ENCODE measurements at places on chromosomes 1 and 21.

- DNase-seq = no peak
These were observed 225.8 kb upstream of the TNR start for GRCh38 chr1:175969231-175969630.

- no peak for DNase-seq
These were observed 51.7 kb upstream of the CTPS1 start for GRCh38 chr1:40927781-40928180.

DNA sequence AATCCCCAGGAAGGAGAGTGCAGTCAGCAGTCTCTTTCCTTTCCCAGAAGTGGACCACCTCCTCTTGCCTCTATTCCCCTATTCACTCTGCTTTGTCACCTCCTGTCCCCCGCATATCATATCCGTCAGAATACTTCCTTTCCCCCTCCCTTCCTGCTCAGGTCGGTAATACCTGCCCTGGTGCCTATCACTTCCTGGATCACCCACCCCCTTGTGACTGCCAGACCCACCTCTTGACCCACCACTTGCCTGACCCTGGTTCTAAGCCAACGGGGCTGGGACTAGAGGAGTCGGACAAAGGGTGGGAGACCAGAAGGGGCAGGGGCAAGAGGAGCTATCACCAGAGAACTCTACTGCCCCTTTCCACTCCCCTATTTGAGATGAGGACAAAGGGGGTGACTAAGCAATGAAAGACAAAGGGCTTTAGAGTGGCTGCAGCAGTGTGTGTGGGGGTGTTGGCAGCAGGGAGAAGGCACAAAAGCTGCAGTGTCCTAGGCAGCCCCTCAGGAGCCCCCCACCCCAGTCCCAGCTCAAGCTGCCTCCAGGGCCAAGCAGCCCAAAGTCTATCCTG is 1.7 kb upstream of the ADAMTS4 start:
- no peak for DNase-seq

DNA sequence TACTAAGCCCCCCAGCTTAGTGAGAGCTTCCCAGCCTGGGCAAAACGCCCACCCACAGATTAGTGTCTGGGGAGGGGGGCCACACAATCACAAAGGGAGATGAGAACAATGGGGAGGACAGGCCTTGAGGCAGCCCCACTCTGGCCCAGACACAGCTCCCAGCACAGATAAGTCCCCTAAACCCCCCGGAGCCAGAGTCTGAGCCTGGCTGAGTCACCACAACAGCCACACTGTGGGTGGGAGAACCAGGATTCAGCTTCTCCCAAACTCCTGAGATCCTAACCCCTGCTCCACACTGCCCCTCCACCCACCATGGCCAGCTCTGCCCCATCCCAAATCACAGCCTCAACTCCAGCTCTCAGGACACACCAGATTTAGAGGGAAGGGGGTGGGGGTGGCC is 4.2 kb downstream of the NECTIN4 start:
- DNase-seq = no peak

DNA sequence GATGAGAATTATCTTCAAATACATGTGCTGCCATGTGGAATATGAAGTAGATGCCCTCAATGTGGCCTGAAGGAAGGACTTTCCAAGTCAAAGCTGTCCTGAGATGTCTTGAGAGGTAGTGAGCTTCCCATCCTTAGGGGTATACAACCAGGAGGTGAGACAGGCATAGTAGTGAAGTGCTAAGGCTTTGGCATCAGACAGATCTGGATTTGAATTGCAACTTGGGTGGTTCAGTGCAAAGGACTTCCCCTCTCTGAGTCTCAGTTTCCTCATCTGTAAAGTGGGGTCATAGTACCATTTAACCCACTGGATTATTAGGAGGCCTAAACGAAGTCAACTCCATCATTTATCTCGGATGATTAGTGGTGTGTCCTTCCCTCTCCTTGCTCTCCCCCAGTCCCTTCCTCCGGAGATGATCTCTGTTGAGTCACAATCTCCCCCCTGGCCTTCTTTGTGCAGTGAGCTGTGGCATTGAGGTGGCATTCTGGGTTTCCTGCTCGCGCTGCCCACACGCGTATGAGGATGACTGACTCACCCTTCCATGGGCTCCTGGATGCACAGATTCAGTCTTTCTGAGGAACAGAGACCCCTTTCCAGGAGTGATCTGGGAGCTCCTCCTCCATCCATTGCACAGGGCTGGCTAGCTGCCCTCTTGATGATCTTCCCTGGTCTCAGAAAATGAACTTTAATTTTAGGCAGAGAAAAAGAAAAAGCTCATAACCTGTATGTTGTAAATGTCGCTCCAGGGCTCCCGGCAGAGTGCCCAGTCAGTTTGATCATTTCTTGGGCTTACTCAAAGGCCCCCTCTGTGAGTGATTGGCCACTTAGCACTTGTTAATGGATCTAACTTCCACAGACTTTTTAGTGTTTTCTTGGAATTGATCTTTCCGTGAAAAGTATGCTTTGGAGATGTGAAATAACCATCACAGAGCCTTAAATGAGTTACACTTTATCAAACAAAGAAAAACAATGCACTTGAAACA is 354.6 kb downstream of the PTPRU start:
- no peak for DNase-seq

DNA sequence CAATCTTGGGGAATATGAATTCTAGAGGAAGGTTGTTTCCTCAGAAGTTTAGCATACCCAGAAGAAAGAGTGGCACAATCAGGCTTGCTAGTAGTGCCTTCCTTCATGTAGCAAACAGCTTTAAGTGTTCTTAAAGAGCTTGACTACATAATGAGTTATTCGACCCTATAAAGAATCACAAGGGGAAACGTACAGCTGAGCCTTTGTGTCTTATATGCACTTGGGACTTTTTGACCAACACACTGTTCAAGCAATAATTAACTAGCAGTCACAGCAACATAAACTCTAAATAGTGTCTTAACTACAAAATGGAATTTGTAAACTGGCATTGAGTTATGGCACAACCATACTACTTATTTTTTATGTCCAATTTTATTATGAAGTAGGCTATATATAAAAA is 86.1 kb downstream of the TTLL7 start:
- no peak for DNase-seq

GRCh38 chr1:207644852-207645634 is at the start of gene CR1L:
Gene CR1L, plus strand, starts transcription at chr1:207645133. Its CDS starts 101 bp downstream, at chr1:207645234.
- DNase-seq = peak; percentile 68

- no peak for DNase-seq
These were observed 186.3 kb downstream of the VPS13D start for GRCh38 chr1:12416101-12416500.

- peak; percentile 81 for DNase-seq
These were observed at the start of gene HP1BP3 for GRCh38 chr1:20787029-20787839. Gene HP1BP3, minus strand, starts transcription at chr1:20787307. Its CDS starts 6,867 bp downstream, at chr1:20780440.

GRCh38 chr1:21924503-21925005 is 12.6 kb downstream of the HSPG2 start:
- no peak for DNase-seq

DNA sequence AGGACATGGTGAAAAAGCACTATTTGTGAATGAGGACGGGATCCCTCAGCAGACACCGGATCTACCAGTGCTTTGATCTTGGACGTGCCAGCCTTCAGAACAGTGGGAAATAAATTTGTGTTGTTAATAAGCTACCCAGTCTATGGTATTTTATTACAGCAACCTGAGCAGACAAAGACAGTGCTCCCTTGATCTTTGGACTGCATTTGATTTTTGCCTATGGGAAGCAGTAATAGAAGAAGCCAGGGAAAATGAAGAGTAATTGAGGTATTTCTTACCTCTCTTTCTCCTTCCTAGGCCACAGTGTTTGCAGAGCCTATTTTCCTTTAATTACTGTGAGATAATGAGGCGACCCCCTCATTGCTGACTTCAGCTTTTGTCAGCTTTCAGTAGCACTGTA is 87.9 kb downstream of the PDE4B start:
- DNase-seq = no peak

DNA sequence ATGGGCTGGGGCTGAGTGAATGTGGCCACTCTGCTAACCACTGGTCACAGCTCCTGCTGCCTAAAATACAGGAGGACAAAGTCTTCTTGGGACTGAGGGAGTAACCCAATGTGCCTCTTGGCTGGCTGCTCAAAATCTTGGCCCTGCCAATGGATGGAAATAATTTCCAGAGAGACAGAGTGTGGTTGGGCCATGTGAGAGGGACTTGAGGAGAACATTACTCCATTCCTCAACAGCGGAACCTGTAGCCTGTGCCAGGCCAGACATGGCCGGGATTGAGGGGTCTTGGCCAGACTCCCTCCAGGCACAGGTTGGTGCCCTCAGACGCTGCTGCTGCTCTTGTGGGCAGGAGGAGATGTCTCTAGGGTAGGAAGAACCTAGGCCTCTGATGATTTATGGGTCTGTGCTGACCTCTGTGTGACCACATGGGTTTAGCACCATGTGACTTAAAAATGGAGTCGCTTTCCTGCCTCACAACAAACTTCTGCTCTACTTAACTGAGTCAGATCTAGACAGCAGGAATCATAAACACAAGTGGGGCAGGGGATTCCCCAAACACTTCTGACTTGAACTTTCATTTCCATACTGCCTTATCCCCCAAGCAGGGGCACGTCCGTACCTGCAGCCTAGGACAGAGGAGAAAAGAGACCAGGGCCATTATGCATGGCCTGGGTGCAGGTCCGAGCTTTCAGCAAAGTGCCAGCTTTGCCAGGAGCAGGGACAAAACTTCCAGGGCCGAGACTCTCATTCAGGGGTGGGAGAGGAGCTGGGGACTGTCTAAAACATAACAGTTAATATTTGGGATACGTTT is 79.2 kb downstream of the CD34 start:
- peak; percentile 22 for DNase-seq

Data from stimulated activated CD4-positive, alpha-beta T cell treated with anti-CD3 and anti-CD28 coated beads, Interleukin-1b, Interleukin-23, amount 100 ng/mL, for 4 hours (primary cell).